Right renal pelvis (tissue), 4 donors: ENCODE measurements at places on chromosomes 13 and 19. TPM values are rescaled to one million over a fixed set of nuclear protein-coding genes. Genes with fewer than 3 reads are reported as not detected.

SPTBN4 gene
- polyA plus RNA-seq = 1.7 TPM

IGFL2 gene
- polyA plus RNA-seq = not detected

EDDM13 gene
- polyA plus RNA-seq = 2.0 TPM

DNA sequence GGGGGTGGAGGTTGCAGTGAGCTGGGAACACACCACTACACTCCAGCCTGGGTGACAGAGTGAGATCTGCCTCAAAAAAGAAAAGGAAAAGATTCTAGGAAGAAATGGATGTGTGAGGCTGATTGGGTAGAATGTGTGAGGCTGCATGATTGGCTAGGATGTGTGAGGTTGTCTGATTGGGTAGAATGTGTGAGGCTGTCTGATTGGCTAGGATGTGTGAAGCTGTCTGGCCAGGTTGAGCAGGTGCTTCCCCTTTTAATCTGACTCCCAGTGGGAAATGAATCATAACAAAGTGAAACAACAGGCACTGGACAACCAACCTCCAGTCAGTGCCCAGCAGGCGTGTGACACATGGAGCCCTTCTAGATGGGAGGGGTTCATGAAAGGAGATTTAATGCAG is 14.7 kb downstream of the C13orf46 start:
- DNase-seq = no peak

- no peak for DNase-seq
These were observed 359.2 kb upstream of the OBI1 start for GRCh38 chr13:79018166-79018565.

- DNase-seq = no peak
These were observed 23.4 kb upstream of the RFC3 start for GRCh38 chr13:33794576-33794975.

DNA sequence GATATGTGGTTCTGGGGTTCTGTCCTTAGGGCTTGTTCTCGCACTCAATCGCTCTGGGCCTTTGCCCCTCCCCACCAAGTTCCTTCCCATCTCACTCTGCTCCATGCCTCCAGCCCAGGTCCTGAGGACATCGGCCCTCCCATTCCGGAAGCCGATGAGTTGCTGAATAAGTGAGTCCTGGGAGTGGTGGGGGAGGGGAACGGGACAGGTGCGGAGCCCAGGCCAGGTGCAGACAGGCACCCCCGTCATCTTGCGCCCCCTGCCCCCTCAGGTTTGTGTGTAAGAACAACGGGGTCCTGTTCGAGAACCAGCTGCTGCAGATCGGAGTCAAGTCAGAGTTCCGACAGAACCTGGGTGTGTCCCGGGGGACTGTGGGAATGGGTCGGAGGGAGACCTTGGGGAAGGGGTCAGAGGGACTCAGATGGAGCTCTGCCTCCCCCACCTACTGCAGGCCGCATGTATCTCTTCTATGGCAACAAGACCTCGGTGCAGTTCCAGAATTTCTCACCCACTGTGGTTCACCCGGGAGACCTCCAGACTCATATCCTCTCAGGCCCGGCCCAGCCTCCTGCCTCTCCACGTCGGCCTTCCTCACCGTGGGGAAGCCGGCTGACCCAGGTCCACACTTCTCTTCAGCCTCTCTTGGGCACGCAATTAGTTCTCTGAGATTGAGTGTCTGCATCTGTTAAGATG is 10.1 kb downstream of the FUZ start:
- DNase-seq = no peak

DNA sequence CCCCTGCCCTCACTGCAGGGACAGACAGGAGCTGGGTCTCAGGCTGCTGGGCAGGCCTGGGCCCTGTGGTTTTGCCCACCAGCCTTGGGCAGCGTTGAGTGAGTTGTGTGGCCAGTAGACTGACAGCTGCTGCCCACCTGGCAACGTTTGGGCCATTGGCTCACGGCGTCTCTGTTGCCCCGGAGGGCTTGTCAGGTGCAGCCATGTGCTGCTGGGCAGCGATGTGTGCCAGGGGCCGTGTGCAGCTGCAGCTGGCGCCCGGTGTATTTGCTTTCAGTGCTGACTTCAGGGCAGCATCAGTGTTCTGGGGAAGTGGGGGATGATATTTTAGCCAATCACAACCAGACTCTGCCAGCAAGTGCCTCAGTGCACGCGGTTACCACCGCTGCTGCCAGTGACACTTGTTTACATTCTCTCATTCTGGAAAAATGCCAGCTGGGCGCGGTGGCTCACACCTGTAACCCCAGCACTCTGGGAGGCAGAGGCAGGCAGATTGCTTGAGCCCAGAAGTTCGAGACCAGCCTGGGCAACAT is 10.6 kb downstream of the FZR1 start:
- DNase-seq = no peak

DNA sequence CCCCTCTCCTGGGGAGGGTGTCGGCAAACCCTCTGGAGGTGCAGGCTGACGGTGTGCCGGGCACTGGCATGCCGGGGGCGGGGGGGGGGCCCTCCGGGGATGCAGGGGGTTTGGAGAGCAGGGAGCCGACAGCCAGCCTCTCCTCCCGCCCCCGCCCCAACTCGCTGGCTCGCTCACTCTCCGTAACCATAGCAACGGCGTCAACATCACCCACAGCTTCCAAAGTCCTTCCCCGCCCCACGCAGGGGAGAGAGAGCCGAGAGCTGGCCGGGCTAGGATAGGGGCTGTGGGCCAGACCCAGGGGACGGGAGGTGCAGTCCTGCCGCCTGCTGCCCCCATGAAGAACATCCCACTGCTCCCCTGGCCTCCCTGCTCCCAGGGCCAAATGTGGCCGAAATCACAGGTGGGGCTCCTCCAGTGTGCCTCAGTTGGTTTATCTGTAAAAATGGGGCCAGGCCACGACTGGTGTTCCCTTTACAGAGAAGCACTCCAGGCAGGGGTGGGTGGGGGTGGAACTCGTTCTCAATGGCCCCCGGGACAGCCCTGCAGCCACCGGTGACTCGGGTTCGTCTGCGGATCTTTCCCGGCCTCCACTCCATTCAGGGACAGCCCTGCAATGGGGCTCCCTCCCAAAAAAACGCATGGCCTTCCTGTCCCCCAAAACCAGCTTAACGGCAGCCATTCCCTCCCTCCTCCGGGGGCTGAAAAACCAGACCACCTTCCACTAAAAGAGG is 3.2 kb downstream of the KLF16 start:
- DNase-seq = no peak

DNA sequence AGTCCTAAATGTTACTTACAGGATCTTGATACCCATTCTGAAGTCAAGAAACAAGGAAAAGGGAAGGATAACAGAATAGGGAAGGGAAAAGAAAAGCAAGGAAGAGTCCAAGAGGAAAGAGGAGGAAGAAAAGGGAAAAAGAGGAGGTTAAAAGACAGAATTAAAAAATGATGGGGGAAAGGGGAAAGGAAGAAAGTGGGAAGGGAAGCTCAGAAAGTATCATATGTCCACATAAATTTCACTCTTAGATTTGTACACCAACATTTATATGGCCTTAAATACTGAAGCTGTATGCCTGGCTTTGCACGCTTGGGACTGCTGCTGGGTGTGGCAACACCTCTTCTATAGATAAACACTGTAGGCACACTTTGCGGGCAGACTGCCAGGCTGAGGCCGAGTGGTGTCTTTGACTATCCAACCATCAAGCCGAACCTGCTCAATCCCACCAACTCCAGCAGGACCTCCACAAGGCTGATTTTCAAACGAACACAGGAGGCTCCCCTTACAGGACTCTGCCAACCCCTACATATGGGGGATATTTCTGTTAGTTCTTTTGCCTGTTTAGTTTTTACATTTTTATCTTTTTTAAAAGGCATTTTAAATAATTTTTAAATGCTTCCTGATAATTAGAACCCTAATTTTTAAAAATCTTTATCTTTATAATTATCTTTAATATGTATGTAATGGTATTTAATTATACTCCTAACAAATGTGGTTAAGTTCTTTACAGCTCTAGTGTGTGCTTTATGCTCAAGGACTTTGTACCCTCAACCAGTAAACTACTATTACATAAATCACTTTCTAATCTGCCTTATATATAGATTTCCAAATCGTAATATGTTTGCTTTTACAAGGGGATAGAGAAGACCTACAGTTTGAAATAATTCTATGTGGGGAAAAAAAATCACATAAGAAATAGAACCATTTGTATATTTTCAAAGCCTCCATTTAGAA is 154.2 kb downstream of the DIAPH3 start:
- no peak for DNase-seq

DNA sequence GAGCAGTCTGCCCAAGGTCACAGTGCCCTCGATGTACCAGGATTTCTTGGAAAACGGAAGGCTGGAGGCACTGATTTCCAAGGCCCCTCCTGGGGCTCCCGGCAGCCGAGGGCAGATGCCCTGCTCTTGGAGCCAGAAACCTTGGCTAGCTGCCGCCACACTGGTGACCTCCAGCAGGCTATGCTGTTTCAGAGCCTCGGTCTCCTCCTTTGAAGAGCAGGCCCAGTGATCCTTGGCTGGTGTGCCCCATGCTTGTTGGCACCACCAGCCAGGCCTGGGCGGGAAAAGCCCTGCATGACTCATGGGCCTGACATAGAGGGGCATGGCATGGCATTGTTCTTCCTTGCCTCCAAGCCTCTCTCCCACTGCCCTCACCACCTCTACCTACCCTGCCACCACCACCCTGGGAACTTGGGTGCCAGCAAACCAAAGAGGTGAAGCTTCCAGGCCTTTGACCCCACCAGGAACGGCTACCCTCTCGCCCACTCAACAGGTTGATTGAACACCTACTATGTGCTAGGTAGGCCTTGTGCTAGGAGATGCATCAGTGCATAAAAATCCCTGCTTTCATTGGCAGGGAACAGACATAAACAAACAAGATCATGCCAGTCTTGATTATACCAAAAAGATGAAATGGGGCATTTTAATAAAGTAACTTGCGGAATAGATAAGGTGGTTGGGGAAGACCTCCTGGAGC is 1.6 kb upstream of the CLEC11A start:
- DNase-seq = no peak

GRCh38 chr13:112785483-112785856 is 95.6 kb downstream of the ATP11A start:
- DNase-seq = no peak

DNA sequence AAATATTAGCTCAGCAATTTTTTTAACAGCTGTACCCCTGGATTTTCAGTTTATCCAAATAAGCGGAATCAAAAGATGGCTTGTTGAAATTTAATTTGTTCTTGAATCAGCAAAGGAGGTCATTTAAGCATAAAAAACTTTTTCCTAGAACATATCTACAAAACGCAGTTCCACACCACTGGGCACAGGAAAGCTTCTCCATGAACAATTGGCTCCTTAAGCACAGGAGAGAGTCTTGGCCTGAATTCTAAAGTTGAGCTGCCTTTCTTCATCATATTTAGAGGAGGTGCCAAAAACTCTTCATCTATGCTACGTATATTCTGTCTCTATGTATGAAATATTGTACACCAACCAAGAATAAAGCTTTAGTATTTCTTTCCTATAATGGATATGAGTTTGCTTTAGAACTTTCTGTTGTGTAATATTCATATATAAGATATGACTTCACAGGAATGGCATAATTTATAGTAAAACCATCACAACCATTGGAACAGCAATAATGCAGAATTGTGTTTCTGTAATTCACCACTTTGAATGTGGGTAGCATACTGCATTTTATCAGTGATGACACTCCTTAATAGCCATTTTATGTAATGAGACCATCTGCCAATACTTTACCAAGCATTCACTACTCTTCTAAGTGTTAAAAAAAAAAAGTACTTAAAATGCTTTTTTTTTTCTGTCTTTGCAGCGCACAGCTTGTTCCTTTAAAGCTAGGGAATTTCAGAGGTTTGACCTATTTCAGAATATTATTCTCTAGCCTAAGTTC is 263.7 kb downstream of the SLITRK6 start:
- no peak for DNase-seq

- no peak for DNase-seq
These were observed 1.2 kb downstream of the LSM4 start for GRCh38 chr19:18321734-18322102.

GRCh38 chr13:80363890-80364503 is 23.1 kb upstream of the SPRY2 start:
- no peak for DNase-seq

DNA sequence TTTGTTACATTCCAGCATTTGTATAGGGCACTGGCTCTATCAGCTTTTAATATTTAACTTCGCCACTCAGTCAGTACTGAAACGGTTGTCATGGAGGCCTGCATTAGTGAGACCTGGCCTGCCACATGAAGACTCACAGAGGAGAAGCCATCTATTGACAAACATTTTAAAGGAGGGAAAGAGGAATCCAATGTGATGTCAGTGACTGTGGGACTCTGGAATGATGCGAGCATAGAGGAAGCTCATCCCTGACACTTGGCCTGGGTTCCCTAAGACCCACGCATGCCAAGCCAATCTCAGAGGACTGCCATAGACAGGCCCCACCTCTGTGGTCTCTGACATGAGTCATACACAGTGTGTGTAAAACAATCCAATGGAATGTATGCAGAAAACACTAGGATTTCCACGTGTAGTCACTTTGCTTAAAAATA is 7.9 kb upstream of the DPY19L3 start:
- DNase-seq = no peak

DNA sequence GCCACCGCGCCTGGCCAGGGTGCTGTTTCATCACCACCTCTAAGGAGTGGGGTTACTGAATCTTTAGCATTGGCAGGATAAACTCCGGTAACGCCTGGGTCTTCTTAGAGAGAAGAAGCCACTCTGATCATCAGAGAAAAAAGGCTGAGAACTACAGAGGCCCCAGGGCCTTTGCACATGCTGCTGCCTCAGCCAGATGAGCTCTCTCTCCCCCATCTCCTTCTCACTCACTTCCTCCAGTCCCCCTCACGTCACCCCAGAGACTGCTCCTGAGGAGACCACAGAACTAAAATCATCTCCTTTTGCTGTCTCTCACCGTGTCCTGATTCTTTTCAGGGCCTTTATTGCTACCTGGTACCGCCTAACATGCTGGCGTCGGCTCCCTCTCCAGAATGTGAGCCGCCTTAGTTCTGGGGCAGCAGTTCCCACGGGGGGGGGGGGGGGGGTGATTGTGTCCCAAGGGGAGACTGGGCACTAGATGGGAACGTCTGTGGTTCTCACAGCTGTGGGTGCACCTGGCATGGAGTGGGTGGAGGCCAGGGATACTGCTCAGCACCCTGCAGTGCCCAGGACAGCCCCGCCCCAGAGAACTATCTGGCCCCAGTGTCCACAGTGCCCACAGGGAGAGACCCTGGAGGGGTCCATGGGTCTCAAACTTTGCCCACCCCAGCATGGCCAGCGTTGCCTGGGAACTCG is 5.1 kb upstream of the DIRAS1 start:
- DNase-seq = no peak

GRCh38 chr13:56066321-56066720 is 1074.4 kb upstream of the PRR20A start:
- no peak for DNase-seq
